ENCODE measurements at places on chromosomes 11 and 22.

DNA sequence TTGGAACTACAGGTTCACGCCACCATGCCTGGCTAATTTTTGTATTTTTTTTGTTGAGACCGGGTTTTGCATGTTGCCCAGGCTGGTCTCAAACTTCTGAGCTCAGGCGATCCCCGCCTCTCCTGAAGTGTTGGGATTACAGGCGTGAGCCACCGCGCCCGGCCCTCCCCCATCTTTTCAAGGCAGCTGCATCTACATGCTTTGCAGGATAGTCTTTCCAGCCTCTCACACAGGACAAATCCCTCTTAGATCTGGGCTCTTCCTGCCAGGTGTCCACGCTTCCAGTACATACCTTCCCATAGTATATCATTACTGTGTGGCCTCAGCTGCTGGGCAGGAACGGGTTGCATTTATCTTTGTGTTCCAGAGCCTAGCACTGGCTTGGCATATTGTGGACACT is 49.7 kb downstream of the C11orf96 start:
- DNase-seq = no peak

DNA sequence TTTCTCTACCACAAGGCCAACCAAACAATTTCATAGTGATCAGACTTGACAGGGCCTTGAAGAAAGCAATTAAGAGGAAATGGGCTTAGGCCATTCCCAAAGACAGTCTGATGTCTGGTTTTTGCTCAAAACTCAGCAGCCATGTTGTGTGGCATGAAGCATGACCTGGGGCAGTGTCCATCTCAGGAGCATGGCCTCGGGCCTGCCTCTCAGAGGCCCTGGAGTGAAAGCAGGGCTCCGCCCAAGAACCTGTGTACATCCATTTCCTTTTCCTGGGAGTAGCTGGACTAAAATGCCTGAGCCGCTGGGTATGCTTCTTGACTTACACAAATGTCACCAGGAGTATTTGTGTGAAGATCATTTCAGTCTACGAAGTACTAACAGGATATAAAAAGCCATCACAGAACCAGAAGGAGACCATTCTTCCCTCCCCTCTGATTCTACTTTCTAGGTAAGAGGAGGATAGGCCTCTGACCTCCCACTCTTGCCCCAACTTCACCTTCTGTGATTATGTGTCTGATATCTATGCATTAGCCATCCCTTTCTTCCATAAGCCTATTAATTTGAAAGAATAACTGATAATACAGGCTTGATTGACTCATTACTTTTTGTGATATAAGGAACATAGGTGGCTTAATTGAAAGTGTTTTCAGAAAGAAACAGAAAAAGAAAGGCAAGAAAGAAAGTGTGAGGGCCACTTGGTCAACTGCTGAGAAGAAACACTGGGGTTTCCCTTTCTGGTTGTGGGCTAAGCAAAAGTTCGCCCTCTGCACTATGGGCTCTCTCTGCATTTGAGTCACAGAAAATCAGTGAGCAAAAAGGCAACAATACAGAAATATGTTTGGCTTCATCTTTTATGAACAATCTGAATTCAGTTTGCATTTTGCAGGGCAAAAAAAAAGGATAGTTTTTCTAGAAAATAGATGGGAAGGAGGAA is 188.6 kb upstream of the MTMR2 start:
- no peak for DNase-seq

- DNase-seq = no peak
Observed at GRCh38 chr22:48736593-48737460, 1090.8 kb downstream of the BRD1 start.

- no peak for DNase-seq
Observed at GRCh38 chr22:45548991-45549761, 46.5 kb downstream of the FBLN1 start.

GRCh38 chr22:36352803-36353507 is 34.8 kb downstream of the MYH9 start:
- DNase-seq = no peak

DNA sequence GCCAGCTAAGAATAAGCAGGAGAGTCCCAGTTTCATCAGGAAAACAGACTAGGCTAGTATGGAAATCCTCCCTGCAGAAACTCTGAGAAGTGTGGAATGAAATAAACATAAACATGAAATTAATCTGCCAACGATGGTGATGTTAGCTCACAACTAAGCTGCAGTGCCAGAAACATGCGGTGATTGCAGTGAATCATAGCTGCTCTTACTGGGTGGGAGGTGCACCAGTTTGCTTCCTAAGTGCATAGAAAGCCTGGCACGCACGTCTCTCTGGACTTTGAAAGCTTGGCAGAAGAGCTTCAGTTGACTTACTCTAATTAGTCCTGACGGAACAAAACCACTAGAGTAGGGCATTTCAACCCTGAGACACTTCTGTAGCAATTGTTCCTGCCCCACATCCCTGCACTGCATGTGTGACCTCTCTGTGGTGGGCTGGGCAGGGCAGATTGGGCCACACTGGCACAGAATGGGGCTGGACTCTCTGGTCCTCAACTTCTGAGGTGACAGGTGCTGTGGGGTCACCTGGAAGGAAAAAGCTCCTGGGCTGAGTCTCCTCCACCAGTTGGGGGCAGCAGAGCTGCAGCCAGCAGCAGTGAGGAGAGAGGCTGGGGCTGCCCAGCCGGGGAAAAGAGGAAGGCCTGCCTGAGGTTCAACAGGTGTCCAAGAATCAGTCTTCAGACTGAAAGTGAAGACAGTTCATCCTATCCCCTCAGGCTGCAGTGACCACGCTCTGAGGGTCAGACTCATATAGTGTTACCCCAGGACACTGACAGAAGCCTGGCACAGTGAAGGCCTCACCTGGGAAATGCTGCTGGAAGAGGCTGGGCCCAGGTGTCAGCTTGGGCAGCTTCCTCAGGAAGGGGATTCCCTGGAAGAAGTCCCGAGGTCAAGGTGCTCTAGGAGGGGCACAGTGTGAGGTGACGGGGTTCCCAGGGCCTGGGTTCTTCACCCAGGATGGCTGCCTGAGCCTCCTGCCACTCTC is 40.5 kb downstream of the GGTLC2 start:
- DNase-seq = no peak

DNA sequence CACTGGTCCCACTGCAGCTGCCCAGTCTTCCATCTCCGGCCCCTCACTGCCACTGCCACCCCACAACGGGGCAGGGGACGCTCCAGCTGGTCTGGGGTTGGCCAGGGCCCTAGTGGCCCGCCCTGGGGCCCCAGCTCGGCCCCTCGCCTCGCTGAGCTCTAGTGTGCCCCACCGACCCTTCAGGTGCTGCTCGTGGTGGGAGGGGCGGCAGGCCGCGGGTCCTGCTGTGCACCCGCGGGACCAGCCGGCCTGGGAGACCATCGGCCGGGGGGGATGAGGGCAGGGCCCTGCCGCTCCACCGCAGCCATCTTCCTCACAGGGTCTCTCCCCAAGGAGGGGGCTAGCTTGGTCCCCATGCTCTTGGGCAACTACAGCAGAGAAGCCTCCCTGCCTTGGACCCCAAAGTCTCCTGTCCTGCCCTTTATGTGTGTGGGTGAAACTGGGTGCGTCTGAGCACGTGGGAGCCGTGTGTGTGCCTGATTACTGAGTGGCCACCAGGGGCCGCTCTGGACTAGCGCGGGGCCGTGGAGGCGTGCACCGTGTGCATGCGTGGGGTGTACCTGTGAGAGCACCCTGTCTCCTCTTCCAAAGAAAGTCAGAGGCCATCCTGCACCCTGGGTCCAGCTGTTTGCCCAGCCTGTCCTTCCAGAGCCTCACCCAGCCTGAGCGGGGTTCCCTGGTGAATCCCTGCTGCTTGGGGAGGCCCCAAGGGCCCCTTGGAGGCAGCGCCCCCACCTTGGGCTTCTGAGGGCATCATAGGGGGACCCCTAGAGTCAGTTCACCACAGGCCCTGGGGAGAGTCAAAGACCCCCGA is 6.0 kb upstream of the ACR start:
- DNase-seq = peak; percentile 28

GRCh38 chr11:5593146-5593545 is 3.3 kb upstream of the TRIM6 start:
- DNase-seq = no peak

DNA sequence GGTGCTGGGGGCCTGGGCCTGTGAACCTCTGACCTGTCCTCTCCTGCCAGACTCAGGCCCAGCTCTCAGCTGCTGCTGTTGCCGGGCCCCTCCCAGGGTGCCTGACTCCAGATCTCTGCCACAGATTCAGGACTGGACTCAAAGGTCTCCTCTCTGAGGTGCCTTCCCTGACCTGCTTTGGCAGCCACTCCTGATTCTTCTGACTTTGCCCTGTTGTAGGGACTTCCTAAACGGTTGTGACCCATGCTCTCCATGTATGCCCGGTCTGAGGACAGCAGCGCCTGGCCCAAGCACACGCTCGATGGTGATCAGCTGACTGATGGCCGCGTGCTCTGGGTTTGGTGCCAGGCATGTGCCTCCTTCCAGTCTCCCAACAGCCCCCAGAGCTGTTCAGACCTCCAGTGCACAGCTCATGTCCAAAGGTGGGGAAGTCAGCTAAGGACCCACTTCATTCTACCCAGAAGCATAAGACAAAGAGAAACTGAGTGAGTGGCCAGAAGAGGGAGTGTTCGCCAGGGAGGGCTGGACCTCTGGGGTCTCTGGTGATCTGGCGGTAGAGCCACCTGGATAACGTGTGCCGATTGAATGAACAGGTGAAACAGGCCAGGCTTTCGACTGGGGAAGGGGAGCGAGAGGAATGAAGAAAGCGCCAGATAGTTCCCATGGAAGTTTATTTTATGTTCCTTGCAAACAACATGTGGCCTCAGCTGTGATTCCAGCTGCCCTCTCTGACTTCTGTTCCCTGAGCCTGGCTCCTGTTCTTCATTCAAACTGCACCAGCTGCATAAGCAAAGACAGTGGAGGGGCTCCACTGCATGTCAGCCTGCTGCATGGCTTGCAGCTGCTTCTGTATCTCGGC is 8.1 kb upstream of the TOP3B start:
- DNase-seq = no peak

- no peak for DNase-seq
Observed at GRCh38 chr11:92793189-92793588, 176.3 kb upstream of the MTNR1B start.

- no peak for DNase-seq
Observed at GRCh38 chr22:37126882-37127281, 17.4 kb upstream of the TMPRSS6 start.

- no peak for DNase-seq
Observed at GRCh38 chr11:47268448-47269001, 1.4 kb upstream of the MADD start.

DNA sequence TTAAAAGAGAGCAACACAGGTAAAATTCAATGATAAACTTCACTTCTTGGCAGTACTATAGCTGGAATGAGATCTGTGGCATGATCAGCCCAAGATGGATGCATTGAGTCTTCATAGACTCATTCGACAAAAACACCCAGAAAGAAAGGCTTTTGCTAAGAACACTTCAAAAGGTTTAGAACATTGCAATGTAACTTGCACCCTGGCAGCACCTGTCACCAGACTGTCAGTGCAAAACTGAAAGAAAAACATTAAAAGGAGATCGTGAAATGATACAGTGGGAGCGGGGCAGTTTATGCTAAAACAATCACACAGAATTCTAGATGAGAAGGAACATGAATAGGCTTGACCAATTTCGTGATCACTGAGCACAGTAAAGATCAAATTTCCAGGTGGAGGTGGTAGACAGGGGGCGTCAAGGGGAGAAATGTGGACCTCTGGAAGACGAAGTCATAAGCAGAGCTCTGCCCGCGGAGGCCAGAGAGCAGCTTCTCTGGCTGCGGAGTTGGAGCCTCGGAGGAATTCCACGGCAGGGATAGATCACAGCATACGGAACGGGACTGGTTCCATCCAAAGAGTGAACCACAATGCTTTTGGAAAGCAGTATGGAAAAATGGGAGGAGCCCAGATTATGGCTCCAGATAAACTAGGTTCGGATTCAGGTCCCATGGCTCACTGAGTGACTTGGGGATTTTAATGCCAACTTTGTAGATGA is 11.9 kb downstream of the VSIG10L2 start:
- no peak for DNase-seq

- no peak for DNase-seq
Observed at GRCh38 chr11:5809905-5810795, 1.4 kb downstream of the OR52N2 start.

All from effector memory CD4-positive, alpha-beta T cell (primary cell).